ENCODE measurements at places on chromosomes 4 and X.

- no peak for DNase-seq
These were observed 490.7 kb upstream of the TENM3 start for GRCh38 chr4:181752516-181752915.

- DNase-seq, result no peak
These were observed 106.9 kb downstream of the FAM53A start for GRCh38 chr4:1576961-1577821.

DNA sequence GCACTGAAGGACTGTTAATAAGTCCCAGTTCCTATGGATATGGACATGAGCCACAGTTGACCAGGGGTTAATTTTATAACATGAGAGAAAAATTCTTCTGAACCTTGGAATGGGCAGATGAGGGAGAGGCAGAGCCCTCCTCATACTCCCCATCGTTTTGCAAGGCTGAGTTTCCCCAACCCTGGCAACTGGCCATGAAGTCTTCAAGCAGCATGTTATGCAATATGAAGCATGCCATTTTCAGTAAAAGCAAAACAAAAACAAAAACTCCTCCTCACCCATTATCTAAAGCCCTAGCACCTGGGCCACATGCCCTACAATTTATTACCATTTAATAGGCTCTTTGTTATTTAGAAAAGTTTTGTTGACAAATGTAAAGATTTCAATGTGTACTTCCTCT, 64.5 kb downstream of the GPC4 start:
- no peak for DNase-seq

DNA sequence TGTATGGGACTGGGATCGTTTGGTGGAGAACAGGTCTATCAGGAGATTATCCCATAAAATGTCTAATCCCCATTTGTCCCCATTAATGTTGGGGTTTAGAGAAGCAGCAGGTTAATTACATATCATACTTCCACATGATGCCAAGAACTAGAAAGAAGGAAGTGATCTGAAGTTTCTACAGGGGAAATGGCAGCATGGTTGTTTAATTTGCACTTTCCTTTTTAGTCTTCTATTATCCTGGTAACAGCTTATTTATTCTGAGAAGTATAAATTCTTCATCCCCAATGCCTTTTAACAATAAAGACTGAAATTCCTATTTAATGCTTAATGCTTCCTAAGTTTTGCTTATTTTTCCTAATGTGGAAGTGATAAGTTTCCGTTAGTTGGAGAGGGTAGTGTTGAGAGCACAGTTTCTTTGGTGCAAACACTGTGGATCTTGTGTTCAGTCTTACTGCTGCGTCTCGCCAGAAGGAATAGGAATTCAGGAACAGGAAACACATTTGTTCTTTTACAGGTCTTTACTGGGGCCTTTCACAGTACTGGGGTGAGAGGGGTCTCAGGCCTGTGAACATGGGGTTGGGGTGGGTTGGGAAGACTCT, 59.5 kb upstream of the TADA2B start:
- no peak for DNase-seq

GRCh38 chr4:23888421-23889319, 1.2 kb downstream of the PPARGC1A start:
- DNase-seq, result no peak

GRCh38 chrX:53795576-53795975, 109.1 kb upstream of the HUWE1 start:
- no peak for DNase-seq

DNA sequence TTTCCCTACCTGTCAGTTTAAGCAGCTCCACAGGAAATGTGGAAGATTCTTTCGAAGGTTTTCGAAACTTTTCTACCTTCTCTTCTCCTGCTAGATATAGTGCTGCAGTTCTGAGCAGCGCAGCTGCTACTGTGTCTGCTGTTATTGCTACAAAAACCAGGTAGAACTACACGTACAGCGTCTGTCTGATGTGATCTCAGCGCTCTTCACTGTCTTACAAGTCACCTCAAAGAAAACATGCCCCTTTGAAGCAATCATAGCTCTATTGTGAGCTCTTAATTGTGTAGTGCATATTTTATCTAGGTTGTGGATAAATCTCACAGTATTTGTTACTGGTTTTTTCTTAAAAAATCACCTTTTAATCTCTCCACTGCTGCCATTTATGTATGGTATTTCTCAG, 147.6 kb upstream of the BMPR1B start:
- no peak for DNase-seq

DNA sequence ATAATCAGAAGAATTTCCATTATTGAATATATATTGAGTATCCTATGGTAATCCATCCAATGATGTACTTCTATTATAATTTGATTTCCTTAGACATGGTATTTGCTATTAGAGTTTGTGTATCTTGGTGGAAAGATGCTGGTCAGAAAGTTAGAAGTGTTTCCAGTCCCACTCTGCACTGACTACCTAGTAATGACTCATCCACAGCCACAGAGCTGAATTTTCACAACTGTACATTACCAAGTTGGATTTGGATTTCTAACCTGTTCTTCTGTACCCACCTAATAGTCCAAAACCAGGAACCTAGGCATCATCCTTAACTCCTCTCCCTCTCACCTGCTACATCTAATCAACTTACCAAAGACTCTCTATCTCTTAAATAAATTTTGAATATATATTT, 145.4 kb downstream of the REELD1 start:
- no peak for DNase-seq

DNA sequence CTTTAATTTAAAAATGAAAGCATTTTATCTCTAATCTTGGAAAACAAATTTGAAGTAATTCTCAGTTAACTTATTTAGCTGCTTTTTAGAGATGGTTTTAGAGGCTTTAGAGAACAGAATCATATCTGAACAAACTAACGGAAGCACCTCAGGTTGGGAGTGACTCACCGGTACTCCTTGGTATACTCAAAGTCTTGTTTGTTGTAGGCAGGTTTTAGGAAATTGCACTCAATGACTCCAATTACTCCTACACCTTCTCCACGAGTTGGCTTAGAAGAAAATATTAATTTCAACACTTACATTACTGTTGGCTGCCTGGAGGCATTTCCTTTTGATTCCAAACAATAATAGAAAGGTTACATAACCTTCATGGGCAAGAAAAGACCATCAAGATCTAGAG, 23.6 kb downstream of the MORC4 start:
- no peak for DNase-seq

DNA sequence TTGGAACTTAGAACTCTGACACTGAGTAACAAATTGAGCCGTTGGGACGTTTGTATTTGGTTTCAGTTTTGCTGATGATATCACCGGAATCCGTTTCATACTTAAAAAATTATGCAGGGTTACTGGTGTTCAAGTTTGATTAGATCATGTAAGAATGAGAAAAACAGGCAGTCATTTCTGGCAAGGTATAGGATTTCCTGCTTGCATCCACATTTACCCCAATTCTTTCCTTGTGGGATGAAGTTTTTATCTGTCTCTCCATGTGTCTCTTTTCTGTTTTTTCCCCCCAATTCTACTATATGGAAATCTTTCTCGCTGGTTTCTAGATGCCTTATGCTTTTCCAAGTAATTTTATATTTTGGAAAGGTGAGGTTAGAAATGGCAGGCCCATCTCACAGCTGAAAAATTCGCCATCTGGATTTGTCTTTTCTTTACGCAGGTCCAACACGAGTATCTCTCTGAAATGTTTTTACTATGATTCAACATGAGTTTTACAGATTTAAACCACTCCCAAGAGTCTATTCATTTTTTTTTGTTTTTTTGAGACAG, 197.9 kb downstream of the SHOX start:
- DNase-seq, result no peak

DNA sequence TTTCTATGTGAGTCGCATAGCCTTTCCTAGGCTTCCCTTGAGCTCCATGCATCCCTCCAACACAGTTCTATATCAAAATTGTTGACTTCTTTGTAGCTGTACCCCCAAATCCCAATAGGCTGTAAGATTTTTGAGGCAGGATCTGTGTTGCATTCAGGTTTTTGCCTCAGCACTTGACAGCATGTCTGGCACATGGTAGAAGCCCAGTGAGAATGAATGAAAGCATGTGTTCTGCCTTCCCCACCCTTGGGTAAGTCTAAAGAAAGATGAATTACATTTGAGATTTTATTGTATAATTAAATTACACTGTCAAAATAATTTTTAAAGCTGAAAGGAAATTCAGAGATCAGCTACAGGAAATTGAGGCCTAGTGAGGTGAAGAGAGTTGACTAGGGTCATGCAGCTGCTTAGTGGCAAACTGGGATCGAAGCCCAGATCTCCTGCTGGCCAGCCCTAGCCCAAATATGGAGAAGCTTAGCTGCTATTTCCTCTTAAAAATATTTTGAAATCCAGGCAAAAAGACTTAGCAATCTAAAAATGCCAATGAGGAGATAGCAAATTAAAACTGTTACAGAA, 122.5 kb downstream of the SPATA18 start:
- DNase-seq, result no peak

GRCh38 chr4:17705107-17705506, 76.3 kb downstream of the FAM184B start:
- DNase-seq, result no peak

DNA sequence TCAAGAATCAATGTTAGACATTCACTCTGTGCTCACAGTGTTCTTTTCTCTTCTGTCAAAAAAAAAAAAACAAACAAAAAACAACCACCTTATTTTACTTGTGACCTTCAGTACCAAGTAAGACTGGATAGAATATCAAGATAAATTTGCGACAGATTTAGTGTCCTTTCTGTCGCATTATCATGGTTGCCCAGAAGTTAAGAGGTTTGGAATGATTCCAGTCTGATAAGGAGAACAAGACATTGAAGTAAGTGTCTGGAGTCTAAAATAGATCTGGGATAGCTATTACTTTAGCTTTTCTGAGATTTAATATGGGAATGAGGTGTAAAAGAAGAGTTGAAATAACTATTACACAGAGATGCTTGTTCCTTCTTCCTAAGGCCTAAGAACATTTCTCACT, 31.7 kb downstream of the SNCA start:
- no peak for DNase-seq

DNA sequence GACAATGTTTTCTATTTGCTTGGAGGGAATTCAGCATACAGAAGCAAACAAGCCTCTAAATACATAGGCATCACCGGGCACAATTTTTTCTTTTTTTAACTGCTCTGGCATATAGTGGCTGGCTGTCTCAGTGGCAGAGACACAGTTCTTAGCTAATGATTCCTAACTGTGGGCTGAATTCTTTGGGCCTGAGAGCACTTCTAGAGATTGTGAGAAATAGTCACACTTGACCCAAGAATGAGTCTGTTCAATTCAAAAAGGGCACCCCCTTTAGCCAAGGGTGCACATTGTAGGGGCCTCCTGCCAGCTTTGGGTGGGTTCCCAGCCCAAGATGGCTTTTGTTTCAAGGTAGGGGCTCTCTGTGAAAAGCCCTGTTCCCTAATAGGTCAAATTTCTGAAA, 345.7 kb downstream of the ARHGAP10 start:
- DNase-seq, result no peak

DNA sequence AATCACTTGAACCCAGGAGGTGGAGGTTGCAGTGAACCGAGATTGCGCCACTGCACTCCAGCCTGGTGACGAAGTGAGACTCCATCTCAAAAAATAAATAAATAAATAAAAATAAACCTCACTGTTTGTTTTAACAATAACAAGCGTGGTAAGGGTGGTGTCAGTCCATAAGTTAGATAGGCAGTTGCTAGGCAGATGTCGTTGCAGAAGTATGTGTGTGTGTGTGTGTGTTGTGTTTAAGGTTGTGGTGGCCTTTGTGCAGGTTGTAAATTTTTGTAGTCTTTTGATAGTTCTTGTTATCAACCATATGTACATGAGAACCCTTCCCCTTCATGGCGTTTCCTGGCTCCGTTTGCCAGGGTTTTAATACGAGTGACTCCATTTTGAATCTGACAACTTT, 4.0 kb upstream of the AASDH start:
- DNase-seq, result no peak

GRCh38 chr4:1204286-1204827, 32.0 kb upstream of the SPON2 start:
- DNase-seq, result no peak

DNA sequence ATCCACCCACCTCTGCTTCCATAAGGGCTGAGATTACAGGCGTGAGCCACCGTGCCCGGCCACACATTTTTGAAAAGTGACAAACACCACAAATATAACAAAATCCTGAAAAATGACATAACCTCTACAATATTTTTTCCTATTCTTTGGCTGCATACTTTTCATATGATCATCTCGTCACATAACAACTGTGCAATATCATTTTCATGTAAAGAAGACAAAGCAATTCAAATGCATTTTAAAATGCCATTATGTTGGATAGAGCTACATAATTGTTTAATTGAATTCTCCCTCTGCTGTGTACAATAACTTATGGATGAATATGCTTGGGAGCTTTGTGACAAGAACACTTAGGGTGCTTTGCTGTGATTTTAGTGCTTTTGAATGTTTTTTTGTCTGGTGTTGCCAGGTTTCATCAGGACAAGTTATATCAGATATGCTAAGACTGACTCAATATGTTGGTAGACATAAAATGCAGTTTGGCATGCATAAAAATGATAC, 132.9 kb downstream of the CHIC2 start:
- DNase-seq, result no peak

GRCh38 chrX:39174772-39175417, 373.6 kb downstream of the MID1IP1 start:
- no peak for DNase-seq

DNA sequence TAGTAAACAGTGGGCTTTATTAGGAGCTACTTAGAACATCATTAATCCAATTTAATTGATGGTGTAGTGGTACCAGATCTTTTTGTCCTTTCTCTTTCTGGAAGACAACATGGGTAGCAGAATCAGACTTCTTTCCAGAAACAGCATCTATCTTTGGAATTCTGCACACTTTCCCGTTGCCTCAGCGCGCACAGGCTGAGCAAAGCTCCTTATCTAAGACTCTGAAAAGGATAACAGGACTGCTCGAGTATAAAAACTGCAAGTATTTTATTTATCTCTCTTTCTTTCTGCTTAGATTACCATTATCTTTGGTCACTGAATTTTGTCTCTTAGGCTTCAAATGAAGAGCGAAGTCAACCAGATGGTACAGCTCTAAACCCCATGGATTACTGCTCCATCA, 191.7 kb downstream of the DHX15 start:
- DNase-seq, result no peak

DNA sequence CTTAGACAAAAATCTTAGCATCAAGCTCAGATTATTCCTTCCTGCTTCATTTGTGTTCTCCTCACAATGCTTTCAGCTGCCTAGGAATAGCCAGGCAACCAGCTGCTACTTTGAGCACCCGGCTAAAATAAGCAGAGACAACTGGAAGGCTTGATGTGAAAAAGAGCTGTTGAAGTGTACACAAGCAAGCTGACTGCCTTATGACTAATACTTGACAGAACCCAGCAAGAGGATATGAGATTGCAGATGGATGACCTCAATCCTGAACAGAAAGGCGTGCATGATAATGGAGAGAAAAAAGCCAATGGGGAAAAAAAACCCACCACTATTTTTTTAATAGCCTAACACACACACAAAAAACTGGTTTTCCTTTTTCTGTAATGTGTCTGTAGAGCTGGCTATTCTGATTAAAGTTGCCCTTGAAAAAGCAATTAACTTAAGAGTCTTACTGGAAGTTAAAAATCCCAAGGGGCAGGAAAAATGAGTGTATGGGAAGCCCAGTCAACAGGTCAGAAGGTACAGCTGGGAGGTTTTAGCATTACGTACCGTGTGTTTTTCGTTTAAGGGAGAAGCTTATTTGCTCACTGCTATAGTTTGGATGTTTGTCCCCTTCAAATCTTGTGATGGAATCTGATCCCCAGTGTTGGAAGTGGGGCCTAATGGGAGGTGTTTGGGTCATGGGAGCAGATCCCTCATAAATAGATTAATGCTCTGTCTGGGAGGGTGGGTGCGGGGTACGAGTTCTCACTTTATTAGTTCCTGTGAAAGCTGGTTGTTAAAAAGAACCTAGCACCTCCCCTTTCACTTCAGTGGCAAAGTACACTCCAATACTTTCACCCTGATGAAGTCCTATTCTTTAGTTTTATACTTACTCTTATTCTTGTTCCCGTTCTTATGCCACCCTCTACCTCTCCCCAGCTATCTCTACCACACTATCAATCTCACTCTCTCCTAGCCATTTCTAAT, 37.1 kb upstream of the HERC6 start:
- DNase-seq, result peak; percentile 69

All from NCI-H460 (cell line).